ENCODE measurements at places on chromosomes 11 and 22.

DNA sequence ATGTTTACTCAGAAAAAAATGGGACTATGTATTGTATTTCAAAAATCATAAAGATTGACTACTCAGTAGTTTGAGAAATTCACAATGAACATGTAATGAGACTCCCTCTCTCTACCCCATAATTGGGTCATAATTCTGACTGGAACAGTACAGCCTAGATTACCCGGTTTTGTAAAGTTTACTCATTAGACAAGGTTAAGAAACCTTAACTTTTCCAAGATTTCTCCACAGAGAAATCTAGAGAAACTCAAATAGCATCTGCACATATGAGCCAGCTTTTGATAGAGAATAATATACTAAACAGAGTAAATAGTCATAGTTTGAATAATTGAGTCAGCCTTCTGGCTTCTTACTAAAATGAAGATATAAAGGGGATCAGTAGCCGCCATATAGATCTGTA is 331.1 kb upstream of the MPPED2 start:
- DNase-seq, result no peak

- no peak for DNase-seq
Observed at GRCh38 chr11:67306769-67307544, 3.6 kb downstream of the SSH3 start.

GRCh38 chr11:115161876-115162275 is 342.3 kb downstream of the CADM1 start:
- DNase-seq, result no peak

- no peak for DNase-seq
Observed at GRCh38 chr22:30279932-30280331, 9.4 kb downstream of the CASTOR1 start.

GRCh38 chr22:39556970-39557841 is 13.3 kb upstream of the CACNA1I start:
- peak; percentile 6 for DNase-seq

- peak; percentile 90 for DNase-seq
Observed at GRCh38 chr11:72758690-72759389, 6.6 kb upstream of the ARAP1 start.

GRCh38 chr11:78224906-78225420 is 36.2 kb downstream of the USP35 start:
- no peak for DNase-seq

GRCh38 chr22:37818409-37819104 is 4.6 kb upstream of the GALR3 start:
- peak; percentile 51 for DNase-seq

- DNase-seq, result no peak
Observed at GRCh38 chr11:134394311-134394710, 17.7 kb downstream of the B3GAT1 start.

DNA sequence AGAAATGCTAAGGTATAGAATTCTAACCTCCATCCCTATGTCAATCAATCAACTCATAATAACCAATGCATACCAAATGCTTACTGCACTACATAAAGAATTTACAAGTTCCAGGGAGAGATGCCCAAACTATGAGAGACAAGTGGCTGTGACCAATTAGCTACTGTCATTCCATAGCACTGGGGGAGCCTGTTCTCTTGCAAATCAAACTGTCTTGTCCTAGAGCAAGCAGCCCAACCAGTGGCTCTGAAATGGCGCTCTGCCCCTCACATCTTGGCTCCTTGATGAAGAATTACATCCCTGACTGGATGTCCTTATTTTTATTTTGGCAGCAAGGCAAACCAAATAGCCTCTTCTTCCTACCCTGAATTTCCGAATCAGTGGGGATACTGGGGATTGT is 272.4 kb upstream of the SYN3 start:
- DNase-seq, result no peak

DNA sequence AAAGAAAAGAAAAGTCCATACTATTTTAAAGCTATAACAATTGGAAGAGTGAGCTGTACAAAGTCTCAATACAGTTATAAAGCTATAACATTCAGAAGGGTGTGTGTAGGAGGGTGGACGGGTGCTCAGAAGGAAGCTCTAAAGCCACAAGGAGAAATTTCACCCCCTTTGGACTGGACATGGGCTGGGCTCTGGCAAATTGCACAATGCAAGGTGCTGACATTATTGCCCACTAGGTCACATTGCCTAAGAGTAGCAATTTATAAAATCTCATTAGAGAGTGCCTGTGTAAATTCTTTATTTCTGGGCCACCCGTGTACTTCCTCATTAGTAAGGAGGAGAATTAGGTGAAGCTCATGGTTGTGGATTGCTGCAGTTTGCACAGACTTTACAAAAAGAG is 5.7 kb upstream of the APOBEC3A start:
- DNase-seq, result no peak

GRCh38 chr11:71263386-71263785 is 11.0 kb upstream of the SHANK2 start:
- DNase-seq, result no peak

- DNase-seq, result no peak
Observed at GRCh38 chr11:106379265-106379664, 301.8 kb downstream of the AASDHPPT start.

GRCh38 chr22:41870786-41871185 is 37.9 kb downstream of the SREBF2 start:
- DNase-seq, result no peak

DNA sequence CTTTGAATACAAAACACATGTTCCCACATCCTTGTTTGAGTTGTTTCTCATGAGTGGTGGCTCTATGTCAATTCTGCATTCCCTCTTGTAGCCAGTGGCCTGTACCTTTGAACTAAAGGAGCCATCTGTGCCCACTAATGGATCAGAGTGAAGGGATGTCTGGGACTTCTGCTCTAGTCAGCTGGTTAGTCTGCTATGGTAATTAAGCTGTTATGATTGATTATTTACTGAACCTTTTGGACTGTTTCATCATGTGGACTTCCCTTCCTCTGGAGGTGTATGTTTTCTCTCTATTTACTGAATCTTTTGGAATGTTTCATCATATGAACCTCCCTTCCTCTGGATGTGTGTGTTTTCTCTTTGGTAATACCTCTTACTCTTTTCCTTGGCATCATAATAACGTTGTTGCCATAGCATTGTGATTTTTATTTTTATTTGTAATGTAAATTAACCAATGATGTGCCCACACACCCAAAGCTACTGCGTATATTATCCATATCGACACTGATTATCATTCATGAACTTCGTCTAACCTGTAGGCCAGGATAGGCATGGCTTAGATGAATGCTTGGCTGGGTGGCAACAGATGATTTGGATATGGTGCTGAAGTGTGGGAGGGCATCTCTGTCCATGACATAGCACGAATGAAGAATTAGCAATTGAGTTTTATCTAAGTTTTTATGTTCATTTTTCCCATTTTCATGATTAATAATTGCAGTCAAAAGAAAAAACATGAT is 112.3 kb upstream of the SORL1-AS1 start:
- no peak for DNase-seq

DNA sequence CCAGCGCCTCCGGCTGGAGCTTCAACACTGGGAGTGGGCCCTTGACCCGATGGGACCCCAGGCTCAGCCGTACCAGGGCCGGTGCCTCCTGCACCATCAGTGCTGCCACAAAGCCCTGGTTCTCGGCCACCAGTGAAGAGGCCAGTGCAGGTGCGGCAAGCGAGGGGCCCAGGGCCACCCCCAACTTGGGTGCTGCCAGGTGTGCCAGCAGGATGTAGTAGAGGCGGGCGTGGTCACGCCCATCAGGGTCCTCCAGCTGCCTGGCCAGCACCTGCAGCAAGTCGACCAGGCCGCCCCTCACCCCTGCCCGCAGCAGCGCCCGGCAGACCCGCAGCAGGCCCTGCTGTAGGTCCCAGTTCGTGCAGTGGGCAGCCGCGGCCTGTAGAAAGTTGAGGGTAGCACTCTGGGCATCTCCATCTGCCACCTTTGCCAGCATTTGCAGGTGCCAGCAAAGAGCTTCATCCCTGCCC is 2.3 kb downstream of the AP5B1 start:
- DNase-seq, result no peak

- DNase-seq, result no peak
Observed at GRCh38 chr11:19725379-19726079, 12.9 kb downstream of the NAV2 start.

- no peak for DNase-seq
Observed at GRCh38 chr22:46537225-46537945, at the start of gene CELSR1. Gene CELSR1, minus strand, starts transcription at chr22:46537620. Its CDS starts 450 bp downstream, at chr22:46537170.

GRCh38 chr11:67544616-67545242 is 21.5 kb upstream of the CABP2 start:
- DNase-seq, result no peak

DNA sequence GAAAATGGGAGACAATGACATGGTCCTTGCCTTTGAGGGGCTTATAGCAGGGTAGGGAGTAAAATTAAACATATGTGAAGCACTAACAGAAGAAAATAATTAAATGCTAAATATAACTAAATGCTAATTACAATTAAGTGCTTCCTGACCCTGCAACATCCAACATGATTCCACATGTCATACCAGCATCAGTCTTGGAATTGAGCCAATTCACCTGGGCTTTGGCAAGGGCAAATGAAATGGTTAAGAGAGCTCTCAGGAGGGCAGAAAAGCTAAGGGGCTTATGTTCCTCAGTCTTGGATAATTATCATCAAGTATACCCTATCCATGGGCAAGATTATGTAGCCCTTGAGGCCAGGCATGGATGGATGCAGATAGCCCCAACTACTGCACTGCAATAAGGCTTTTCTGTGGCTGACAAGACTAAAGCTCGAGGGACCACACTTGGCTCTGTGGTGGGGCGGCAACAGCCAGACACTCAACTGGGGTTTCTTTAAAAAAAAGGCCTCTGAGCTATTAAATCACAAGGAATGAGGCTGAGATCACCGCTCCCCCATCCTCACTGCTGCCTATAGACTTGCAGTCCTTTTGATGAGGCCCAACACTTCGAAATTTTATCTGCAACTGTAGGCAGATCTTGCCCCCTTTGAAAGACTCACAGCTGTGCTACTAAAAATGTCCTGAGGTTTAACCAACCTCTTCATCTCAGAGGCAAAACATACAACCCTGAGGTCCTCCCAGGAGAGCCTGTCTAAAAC is 39.0 kb downstream of the IL18BP start:
- peak; percentile 26 for DNase-seq

DNA sequence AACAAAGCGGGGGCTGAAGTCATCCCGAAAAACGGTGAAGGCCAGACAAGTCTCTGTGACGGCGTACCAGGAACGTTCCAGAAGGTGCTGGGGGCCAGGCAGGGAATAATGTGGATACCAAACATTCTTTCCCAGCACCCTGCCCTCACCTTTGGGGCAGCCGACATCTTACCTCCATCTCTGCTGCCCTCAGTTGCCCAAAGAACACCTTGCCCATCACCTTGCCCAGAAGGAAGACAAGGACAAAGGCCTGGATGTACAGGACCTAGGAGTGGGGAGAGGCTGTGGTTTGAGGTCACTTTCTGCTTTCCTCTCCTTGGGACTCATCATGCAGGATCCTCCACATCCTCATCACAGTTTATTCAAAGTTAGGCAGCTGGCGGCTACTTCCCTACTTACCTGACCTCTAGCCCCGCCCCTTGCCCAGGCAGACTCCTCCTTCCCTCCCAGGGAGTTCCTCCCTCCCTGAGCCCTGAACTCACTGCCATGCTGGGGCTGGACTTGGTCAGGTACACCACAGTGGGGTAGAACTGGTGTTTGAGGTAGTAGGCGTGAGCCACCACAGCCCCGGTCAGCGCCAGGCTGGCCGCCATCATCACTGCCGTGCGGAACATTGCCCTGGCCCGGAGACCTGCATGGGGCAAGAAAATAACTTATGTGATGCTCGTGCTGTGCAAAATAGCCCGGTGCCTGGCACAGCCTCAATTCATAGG is 1.2 kb downstream of the SYVN1 start:
- no peak for DNase-seq

DNA sequence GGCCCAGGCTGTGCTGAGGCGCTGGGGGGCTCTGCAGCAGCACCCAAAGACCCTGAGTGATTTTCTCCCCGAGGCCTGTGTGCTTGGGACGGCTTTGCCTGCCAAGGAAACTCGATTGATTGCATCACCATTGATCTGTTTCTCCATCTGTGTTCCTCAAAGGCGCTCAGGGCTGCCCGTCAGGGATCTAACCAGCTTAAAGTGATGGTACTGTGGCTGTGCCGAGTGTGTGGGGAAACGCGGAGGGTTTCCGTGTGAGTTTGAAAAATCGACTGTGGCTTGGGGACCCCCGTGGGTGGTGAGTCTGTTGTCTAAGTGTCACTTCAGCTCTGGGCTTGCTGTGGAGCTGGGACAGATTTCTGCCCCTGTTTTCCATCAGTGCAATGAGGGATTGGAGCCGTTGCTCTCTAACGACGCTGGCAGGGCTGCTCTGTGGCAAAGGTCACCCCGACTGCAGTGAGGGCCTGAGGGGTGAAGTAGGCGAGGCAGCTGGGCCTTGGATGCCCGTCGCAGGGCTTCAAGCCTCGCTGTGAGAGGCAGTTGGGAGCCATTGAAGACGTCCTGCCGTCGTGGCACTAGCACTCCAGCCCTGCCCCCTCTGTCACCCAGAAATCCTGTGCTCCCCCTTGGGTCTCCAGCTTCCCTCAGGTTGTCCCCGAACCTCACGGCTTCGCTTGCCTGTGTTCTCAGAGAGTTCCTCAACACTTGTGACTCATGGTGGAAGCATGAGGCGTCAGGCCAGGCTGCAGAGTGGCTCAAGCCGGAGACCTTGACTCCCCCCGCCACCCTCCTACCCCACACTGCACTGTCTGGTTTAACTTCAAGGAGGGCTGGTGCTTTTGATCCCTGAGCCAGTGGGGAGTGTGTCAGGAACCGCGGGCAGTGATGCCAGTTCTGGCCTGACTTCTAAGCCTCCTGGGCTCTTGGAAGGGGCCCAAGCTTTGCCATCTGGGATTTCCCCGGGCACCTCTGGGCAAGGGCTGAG is 21.8 kb downstream of the CACNA1I start:
- peak; percentile 70 for DNase-seq

- DNase-seq, result no peak
Observed at GRCh38 chr22:40055143-40055883, 60.6 kb downstream of the FAM83F start.

DNA sequence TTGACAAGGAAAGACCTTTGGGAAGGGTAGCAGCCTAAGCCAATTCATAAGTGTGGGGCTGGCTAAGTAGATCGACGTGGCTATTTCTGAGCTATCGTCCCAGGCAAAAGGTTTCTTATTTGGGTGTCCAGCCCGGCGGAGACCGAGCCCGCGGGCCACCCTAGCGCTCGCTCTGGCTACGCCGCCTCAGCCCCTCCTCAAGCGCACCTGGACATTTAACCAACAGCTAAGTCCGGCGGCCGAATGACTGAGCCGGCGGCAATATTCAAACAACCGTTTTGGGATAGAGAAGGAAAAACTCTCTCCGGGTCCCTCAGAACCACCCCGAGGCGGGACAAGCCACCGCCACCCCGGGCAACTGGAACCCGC is 457 bp downstream of the RNF141 start:
- DNase-seq, result peak; percentile 12

- peak; percentile 96 for DNase-seq
Observed at GRCh38 chr11:77672264-77672663, 34.7 kb upstream of the CLNS1A start.

GRCh38 chr11:37951996-37952395 is 1354.0 kb upstream of the RAG2 start:
- no peak for DNase-seq

GRCh38 chr11:33035011-33035410 is 4.4 kb upstream of the TCP11L1 start:
- no peak for DNase-seq

Data from fibroblast of mammary gland (primary cell).